ENCODE measurements at places on chromosomes 6 and 20.

- DNase-seq = no peak
These were observed 30.7 kb downstream of the PAK5 start for GRCh38 chr20:9808166-9808565.

DNA sequence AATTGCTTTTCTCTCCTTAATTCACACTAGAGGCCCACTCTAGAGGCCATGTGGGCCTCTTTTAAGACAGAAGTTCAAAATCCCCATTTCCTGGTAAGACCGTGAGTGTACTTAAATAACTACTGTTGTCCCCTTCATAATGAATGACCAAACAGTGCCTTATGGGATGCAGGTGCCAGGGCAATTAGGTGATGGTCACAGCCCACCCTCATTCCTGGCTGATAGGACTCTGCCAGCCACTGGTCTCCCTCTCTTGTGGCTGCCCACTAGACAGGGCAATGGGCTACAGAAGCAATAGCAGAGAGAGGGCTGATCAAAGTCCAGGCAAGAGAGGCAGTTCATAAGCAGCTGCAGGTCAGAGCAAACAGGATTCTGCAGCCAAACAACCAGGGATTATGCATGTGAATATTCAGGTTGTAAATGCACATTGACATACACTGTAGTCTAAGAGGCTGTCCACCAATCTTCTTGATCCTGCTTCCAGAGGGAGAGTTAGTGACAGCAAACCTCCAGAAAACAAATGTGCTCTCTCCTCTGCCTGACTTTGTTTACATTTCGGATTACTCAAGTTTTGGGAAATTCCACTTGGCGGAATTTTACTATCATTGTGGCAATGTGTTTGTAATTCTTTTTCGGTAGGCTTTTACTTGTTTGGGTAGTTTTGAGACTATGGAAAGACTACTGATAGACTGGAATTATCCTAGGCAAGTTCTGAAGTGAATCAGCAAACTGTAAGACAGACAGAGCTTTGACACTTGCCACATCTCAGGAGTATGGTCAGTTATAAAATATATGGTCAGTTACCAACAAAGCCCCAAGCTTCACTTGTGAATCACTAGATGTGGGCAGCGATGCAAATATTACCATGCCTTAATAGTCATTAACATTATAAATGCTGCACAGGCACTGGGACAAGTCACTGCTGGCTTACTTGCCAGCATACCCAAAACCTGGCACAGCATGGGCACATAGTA, 12.8 kb downstream of the PTPRK start:
- no peak for DNase-seq

GRCh38 chr6:106185615-106186014, 99.5 kb downstream of the PRDM1 start:
- no peak for DNase-seq

DNA sequence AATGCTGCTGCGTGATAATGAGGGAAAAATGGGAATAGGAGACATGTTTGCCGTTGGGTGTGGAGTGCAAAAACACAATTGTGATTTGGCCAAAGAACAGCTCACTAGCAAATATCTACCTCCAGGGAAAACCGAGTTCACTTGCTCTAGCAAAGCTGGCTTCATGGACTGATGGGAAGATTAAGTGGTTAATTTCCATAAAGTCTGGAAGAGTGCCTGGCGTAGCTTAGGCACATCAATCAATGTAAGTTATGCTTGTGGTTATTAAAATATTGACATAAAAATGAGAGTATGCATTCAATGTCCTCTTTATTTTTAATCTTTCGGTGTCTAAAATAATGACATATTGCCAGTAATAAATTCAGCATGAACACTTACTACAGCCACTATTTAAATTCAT, 267.5 kb downstream of the SMOC2 start:
- DNase-seq = no peak

- no peak for DNase-seq
These were observed 331.8 kb upstream of the BTBD3 start for GRCh38 chr20:11585752-11586352.

DNA sequence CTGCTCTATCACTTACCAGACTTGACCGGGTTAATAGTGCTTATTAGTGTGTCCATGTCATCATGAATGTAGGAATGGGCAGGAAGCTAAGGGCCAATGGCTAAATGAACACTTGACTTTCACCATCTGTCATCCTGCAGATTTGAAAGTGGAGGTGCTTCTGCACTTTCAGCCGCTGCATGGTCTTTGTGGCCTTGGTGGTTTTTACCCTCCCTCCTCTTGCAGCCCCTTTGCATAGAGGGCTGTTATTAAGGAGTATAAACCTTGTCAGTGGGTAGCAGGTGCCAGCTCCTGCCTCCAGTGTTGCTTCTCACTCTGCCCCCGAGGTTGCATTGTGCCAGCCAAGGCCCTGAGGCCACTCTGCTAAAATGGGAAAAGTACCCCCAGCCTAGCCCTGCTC, 122.2 kb upstream of the TNFAIP3 start:
- DNase-seq = no peak

DNA sequence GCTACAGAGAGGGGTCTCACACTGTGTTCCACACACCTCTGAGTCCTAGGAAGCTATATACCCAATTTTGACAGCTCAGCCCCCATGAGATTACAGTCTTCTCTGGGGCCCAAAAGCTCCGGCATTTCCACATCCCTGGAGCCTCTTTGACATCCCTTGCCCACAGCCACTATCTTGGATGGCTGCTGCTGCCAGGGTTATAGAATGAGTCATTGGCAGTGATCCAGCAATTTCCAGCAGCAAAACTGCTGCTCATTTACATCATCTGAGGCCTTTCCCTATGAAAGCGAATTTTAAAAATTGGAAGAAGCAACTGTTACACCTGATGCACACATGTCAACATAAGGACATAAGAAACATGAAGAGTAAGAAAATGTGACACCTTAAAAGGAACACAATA, 590.7 kb downstream of the MEI4 start:
- DNase-seq = no peak

DNA sequence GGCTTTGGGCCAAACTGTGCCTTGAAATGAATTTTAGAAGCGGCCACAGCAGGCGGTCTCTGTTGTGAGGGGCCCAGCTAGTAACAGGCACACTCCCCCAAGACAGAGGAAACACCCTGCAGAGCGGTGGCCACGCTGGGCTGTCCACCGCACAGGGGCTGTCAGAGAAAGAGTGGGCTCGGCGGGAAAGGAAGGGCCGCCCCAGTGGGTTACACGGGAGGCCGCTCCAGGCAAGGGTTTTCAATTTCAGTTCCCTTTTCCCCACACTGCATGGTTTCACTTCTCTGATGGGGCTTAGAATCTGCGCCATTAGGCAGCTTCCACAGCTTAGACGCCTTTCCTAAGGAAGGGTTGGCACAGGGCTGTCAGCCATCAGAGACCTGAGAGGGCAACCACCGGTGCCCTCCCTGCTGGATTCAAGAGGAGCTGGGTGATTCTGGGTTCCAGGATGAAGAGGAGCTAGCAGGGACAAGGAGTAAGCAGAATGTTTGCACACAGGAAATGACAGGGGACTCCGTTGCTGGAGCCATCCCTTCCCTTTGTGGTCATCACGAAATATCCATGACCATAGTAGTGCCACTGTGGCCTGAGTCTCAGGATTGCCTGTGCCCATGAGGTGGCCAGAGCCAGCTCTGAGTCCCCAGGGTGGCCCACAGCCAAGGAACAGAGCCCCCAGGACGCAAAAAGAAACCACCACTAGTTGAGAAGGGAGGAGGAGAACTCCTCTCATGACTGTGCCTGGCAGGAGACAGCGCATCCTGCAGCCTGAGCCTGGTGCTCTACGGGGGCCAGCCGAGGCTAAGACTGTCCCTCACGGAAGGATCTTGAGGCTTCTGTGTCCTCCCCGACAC, 282.7 kb downstream of the NRN1 start:
- DNase-seq = no peak

- no peak for DNase-seq
These were observed 162.0 kb upstream of the MLN start for GRCh38 chr6:33965766-33966165.

DNA sequence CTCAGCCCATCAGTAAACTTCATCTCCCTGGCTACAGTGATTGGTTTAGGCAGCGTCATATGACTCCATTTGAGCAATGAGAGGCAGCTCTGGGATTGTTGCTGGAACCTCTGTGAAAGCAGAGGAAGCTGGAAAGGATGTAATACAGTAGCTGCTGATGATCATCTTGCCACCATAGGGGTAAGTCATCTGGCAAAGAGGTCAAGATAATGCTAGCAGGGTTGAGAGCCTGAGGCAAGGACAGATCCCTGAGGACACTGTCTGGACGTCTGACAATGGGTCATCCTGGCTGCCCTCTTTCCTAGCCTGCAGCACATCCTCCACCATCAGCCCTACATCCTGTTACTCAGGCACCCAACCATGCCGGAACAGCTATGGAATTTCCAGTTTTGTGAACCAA, 25.5 kb upstream of the FKBP1A start:
- no peak for DNase-seq

GRCh38 chr6:90849686-90850085, 262.8 kb upstream of the MAP3K7 start:
- DNase-seq = no peak

DNA sequence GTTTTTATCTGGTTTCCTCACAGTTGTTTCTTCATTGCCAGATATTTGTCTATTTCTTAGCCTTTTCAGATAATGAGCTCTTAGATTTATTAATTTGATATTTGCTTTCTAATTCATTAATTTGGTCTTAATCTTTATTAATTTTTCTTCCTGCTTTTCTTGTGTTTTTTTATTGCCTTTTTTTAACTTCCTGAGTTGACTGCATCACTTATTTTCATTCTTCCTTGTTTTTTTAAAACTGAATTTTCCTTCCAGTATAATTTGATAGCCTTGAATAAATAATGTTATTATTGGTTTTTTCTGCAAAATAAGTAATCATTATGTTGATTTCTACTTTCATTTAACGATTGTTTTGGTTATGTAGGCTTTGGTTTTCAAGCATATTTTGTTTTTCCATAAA, 91.5 kb downstream of the RNF144B start:
- no peak for DNase-seq

- DNase-seq = no peak
These were observed 29.5 kb upstream of the SIRPG start for GRCh38 chr20:1687053-1687452.

GRCh38 chr6:44251576-44252524, 4.9 kb downstream of the HSP90AB1 start:
- no peak for DNase-seq

- DNase-seq = peak; percentile 15
These were observed 91.8 kb upstream of the NHSL1 start for GRCh38 chr6:138590796-138591709.

- DNase-seq = peak; percentile 80
These were observed 81.9 kb upstream of the E2F3 start for GRCh38 chr6:20319520-20320357.

- DNase-seq = no peak
These were observed 46.0 kb downstream of the PLCG1 start for GRCh38 chr20:41183391-41183790.

- no peak for DNase-seq
These were observed 17.5 kb downstream of the LAMA5 start for GRCh38 chr20:62349556-62350097.

GRCh38 chr20:44807051-44807683, 3.2 kb downstream of the RIMS4 start:
- DNase-seq = no peak

- no peak for DNase-seq
These were observed 6.9 kb downstream of the NELFCD start for GRCh38 chr20:58987790-58988564.

- no peak for DNase-seq
These were observed 93.2 kb downstream of the PSMG4 start for GRCh38 chr6:3351829-3352524.

DNA sequence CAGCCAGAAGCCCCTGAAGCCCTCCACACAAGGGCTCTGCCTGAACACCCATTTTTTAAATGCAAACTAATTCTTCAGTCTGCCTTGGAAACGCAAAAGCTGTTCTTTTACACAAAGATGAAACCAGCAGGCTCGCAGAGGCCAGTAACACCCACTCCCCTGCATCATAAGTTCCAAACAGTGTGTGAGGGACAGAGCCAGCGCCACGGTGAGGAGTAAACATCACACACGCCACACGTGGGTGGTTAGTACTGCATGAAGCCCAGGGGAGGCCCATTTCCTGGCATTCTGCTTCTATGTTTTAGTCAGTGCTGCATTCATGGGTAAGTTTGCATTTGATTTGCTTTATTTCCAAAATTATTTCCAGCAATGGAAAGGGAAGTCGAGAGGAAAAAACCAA, 217.7 kb upstream of the RIN2 start:
- no peak for DNase-seq

GRCh38 chr6:88890860-88891845, 72.3 kb downstream of the RNGTT start:
- no peak for DNase-seq

- no peak for DNase-seq
These were observed 3.8 kb upstream of the PIGU start for GRCh38 chr20:34680586-34681175.

- no peak for DNase-seq
These were observed 467.5 kb downstream of the CDKAL1 start for GRCh38 chr6:21001736-21002135.

- no peak for DNase-seq
These were observed 152.2 kb upstream of the SYNDIG1 start for GRCh38 chr20:24317224-24317623.

- DNase-seq = no peak
These were observed 16.1 kb downstream of the HIVEP1 start for GRCh38 chr6:12028213-12028612.
